ACHN (cell line): ENCODE measurements at places on chromosomes 13 and 19.

GRCh38 chr13:50969691-50970090 is 60.1 kb downstream of the RNASEH2B start:
- DNase-seq = no peak

DNA sequence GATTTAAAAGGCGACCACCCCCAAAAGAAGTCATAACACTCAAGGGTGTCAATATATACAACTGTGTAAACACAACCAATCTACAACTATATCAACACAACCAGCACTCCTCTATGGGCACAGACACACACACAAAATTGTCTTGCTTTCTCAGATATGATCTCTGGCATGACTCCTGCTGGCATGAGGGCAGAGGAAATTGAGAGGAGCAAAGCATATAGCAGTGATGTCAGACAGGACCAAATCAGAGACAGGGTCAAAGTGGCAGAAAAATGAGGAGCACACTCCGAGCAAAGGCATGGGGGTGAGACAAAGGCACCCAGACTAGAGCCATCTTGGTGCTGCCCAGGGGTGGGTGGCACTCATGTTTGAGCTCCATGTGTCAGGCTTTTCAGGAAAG is 9.6 kb downstream of the IRGQ start:
- DNase-seq = no peak

- DNase-seq = no peak
Observed at GRCh38 chr19:32824916-32825608, 44.5 kb downstream of the SLC7A9 start.

GRCh38 chr13:84844473-84844872 is 954.7 kb downstream of the SLITRK6 start:
- peak; percentile 28 for DNase-seq

GRCh38 chr19:2834294-2834871 is 6.9 kb upstream of the ZNF555 start:
- DNase-seq = no peak

DNA sequence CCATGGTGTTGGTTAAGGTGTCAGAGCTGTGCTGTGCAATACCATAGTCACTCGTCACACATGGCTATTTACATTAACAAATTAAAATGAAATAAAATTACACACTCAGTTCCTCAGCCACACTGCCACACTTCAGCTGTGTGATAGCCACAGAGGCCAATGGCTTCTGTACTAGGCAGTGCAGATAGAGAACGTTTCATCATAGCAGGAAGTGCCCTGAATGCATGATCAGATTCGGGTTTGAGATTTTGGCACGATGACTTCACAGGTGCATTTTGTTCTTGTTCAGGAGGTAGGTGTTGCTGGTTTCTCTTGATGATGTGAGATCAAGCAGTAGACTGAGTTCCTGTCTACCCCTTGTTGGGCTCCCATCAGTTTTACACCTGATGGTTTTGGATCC is 6.5 kb downstream of the ARMC6 start:
- DNase-seq = no peak

DNA sequence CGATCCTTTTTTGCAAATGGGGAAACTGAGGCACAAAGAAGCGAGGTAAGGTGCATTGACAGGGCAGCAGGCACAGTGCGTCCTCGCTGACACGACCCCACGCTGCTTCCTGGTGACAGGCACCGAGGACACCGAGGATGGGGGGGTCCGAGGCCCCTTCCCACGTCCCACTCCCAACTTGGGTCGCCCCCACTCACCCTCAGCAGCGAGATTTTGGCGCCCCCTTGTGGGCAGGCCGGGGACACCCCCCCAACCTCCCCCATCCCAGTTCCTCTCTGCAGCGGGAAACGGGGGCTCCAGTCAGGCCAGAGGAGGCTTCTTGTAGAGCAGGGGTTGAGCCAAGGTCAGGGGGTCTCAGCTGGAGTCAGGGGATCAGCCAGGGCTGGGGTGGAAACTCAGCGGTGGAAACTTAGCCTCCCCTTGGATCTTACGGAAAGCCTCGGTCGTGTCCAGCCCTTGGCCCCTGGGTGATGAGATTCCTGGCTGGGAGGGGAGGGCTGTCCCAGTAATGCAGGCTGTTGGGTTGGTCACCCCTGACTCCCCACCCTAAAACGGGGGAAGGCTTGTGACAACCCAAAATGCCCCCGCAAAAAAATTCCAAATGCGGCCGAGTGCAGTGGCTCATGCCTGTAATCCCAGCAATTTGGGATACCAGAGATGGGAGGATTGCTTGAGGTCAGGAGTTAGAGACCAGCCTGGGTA is 8.2 kb downstream of the SMIM24 start:
- peak; percentile 20 for DNase-seq

GRCh38 chr19:8461891-8462290 is 17.1 kb downstream of the HNRNPM start:
- DNase-seq = no peak

DNA sequence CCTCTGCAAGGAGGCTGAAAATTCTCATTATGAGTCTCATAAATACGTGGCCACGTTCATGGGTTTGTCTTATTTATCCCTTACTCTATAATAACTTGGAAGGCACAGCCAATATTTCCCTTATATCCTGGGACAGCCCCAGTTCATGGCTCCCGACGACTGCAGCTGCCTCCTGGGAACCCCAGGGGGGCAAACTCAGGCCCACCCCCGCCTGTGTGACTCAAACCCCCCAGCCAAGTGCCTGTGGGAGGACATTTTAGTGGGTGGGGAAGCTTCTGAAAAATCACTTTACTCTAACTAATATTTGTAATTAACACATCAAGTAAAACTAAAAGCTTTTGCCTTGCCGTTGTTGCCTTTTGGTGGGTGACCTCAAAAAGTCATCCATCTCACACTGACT is 14.3 kb downstream of the RASA3 start:
- no peak for DNase-seq

- no peak for DNase-seq
Observed at GRCh38 chr13:79508224-79508961, 27.4 kb downstream of the NDFIP2 start.

DNA sequence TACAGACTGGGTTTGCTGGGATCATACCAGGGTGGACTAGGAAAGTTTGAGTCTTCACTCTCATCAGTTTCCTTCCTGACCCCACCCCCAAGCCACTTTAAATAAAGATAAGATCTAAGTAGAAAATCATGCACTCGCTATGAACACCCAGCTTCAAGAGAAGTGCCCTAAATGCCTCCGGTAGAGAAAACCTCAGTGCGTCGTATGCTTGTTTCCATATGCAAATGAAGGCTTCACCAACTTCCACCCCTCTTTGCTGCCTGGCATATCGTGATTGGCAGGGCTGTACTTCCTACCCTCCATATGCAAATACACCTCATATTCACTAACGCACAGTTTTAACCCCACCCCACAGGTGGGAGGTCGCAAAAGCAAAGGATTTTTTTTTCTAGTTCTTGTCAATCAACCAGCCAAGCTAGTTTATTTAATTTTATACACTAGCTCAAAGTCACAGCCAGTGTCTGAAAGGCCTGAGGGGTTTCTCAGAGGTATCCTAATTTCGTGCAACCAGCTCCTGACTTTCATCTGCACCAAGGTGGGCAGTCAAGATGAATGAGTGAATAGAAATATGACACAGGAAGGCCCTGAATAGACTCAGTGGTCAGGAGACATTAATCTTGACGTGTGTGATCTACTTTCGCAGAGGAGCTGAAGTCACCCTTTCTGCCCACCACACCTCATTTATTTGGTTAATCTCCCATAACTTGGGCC is 121.1 kb upstream of the TSHZ3 start:
- no peak for DNase-seq

DNA sequence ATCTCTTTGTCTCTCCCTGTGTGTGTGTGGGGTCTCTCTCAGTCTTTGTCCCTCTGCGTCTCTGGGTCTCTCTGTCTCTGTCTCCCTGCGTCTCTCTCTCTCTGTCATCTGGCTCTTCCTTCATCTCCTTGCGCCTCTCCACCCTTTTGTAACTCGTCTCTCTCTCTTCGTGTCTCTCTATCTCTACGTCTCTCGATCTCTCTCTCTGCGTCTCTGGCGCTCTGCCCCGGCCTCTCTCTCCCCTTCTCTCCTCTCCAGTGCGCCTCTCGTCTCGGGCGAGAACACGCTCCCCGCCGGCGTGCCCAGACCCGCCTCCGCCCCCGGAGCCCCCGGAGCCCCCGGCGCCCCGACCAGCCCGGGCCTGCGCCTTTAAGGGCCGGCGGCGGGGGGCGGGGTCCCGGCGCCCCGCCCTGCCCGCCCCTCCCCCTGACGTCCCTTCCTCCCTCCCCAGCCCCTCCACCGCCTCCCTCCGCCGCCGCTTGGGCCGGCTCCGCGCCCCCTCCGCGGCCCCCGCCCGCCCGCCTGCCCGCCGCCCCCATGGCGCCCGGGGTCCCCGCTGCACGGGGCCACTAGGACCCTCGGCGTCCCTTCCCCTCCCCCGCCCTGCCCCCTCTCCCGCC is at the start of gene MARK4:
Gene MARK4 (plus strand): TSS at position 440 of the 620 bp plus-strand sequence. CDS start 318 bp downstream, outside the sequence.
- DNase-seq = peak; percentile 51

- DNase-seq = no peak
Observed at GRCh38 chr19:34733266-34733745, 737 bp upstream of the ZNF181 start.
